ENCODE measurements at places on chromosomes 7 and 10. TPM values are rescaled to one million over a fixed set of nuclear protein-coding genes. Genes with fewer than 3 reads are reported as not detected.

The CCL26 gene
- total RNA-seq: not detected

The MACROH2A2 gene
- not detected for total RNA-seq

The LIPK gene
- not detected for total RNA-seq

GRCh38 chr7:15794801-15795200, 108.3 kb upstream of the MEOX2 start:
- no peak for DNase-seq

DNA sequence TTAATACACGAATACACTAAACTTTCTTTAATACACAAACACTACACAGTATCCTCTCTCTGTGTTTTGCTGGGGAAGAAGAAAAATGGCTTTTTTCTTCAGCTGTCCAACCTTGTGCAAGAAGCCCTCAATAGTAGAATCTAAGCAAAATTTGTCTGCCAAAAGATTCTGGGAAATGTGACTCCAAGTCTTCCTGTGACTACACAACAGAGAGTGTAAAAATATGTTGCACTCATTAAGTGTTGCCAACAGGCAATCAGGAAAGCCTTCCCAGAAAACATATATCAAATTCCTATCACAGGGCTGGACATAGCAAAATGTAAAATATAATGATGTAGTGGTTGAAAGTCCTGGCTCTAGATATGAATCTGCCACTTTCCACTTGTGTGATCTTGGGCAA, 825.1 kb upstream of the ZWINT start:
- DNase-seq: no peak

DNA sequence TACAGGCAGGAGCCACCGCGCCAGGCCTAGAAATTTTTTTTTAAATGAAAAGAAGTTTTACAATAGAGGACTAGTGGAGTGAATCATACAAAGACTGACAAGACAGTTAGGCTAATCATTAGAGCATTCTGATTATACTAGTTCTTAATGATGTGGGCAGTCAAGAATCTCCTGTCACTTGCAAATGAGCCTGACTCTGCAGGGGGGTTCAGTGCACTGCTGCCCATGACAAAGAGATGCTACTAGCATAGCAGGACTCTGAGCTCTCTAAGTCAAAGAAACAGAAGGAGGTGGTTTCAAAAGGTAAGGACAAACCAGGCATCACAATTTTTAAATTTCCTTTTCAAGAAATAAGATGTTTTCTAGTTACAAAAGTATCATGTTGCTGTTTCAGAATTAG, 59.0 kb downstream of the CCDC6 start:
- DNase-seq: no peak

- DNase-seq: no peak
Measured at GRCh38 chr7:46152696-46153095, 231.6 kb upstream of the IGFBP3 start.

DNA sequence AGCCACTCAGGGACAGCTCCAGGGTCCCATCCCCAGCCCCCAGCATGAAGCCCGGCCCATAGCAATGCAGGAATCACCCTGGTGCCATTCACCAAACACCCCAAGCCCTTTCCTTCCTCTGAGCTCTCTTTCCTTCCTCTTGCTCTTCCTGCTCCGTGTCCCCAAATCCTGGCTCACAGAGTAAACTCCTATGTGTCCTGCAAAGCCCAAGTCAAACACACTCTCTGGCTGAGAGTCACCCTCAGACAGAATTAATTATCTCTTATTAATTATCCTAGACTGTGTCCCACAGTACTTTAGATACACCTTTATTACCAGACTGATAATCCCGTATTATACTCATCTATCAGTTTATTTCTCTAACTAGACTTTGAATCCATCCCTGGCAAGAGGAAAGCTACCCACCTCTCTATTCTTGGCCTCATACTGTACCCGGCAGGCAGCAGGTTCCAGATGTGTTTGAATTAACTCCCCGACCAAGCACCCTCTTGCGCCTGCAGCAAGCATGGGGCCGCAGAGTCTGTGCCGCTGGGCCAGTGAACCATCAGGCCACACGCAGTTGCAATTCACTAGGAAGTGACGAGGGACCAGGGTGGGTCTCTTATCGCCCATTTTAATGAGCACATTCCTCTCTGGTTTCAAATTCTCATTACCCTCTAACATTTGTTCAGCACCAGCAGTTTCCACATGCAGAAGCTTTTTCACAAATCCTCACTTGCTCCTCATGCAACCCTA, 86.7 kb downstream of the PRKAG2 start:
- DNase-seq: no peak

DNA sequence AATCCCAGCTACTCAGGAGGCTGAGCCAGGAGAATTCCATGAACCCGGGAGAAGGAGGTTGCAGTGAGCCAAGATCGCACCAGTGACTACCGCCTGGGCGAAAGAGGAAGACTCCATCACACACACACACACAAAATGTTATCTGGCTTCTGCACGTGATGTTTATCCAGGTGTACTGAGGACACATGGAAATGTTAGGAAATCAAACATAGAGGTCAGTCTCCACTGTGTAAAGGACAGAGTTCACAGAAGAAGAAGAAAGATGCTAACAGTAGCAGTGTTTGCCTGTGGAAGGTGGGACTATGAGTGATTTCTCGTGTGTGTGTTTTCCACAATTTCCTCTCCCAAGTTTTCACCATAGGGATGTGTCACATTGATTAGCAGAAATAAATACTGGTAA, 256.9 kb downstream of the ELMO1 start:
- no peak for DNase-seq

DNA sequence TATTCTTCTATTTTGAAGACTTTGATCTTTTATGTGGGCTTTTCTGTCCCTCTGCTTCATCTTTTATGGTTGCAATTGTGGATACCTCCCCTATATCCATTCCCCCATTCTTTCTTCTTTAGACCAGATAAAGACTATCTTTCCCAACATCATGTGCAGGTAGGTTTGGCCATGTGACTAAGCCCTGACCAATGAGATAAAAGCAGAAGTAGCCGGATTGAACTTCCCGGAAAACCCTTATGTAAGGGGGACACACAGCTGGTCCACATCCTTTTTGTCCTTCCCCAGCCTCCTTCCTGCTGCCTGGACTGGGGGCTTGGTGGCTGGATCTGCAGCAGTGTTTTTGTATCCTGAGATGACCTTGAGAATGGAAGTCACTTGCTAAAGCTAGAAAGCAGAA, 33.5 kb upstream of the EXOC6 start:
- no peak for DNase-seq

GRCh38 chr7:151066273-151066974, 7.0 kb downstream of the SLC4A2 start:
- no peak for DNase-seq

DNA sequence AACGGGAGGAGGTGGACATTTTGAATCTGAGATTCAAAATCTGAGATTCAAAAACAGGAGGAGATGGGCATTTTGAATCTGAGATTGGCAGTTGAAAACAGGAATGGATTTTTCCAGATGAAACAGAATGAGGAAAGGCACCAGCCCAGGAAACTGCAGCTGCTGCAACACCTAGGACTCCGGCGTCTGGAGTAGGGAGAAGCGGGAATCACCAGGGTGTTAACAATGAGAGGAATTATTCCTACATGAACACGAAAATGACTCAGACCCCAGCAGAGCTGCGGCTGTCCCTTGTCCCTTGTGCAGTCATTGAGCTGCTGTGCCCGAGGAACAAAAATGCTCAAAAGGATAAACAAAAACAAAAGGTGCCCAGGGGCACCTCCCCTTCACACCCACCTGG, 59.9 kb upstream of the KAT6B start:
- DNase-seq: no peak
